Mesenchymal stem cell (in vitro differentiated cells and primary cell): ENCODE measurements at places on chromosomes 11 and 22.

- DNase-seq, result no peak
Observed at GRCh38 chr11:116421529-116422185, 351.1 kb downstream of the BUD13 start.

GRCh38 chr11:66220566-66220935 lies 47.9 kb upstream of the RAB1B start:
- no peak for DNase-seq

GRCh38 chr22:45330548-45330947 lies 20.8 kb downstream of the FAM118A start:
- DNase-seq, result no peak

DNA sequence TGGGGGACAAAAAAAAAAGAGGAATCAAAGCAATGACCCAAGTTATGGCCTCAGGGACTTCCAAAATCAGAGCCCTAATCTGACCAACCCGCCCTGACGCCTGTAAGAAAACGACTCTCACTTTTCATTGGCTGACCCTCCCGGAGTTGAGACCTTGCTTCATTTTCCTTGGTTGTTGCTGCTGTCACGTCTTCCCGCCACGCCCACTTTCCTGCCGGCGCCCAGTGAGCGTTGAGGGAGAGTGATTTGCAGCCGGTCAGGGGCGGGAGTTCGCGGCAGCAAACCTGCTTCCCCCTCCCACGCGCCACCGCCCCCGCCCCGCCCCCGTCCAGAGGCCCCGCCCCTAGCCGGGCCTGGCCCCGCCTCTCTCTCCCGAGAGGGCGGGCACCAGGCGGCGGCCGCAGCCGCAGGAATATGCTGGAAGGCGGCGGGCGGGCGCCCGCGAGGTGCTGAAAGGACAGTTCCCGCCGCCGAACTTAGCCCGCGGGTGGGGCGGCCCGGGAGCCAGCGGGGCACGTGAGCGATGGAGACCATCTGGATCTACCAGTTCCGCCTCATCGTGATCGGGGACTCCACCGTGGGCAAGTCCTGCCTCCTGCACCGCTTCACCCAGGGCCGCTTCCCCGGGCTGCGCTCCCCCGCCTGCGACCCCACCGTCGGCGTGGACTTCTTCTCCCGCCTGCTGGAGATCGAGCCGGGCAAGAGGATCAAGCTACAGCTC lies at the start of gene RAB39A:
Gene RAB39A, plus strand, starts transcription at position 403 of the 721 bp plus-strand sequence. Its CDS starts 121 bp downstream, at position 524.
- DNase-seq, result peak; percentile 94

- no peak for DNase-seq
Observed at GRCh38 chr11:123392431-123392830, 37.6 kb upstream of the GRAMD1B start.

DNA sequence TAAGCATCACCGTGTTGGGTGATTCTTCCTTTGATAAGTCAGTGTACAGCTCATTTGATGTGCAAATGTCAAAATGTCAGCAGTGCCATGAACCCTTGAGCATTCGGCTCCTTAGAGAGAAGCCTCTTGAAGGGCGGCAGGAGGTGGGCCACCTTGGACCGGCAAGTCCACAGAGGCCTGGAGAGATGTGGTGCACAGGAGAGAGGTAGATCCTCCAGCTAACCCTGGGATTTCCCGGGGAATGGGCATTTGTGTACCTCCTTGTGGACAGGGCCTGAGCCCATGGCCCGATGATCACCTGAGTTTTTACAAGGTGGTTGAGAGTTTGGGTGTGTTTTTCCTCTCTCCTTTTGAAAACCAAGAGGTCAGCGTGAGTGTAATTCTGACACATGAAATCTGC lies 133.2 kb upstream of the RCN1 start:
- no peak for DNase-seq

DNA sequence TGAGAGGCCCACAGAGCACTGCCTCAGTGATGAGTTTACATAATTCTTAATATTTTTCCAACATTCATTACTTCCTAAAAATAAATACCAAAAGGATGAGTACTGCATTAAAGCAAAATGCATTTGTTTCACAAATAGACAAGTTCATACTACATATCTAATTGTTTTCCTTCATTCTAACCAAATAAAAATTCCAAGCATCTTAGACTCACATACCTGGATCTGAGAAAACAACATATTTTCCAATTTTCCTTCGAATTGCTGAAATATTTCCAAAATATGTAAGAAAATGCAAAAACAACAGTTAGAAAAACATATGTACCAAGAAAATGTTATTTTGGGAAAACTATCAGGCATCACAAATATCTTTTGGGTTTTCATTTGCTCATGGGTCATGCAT lies 127.9 kb upstream of the CEP126 start:
- DNase-seq, result no peak

DNA sequence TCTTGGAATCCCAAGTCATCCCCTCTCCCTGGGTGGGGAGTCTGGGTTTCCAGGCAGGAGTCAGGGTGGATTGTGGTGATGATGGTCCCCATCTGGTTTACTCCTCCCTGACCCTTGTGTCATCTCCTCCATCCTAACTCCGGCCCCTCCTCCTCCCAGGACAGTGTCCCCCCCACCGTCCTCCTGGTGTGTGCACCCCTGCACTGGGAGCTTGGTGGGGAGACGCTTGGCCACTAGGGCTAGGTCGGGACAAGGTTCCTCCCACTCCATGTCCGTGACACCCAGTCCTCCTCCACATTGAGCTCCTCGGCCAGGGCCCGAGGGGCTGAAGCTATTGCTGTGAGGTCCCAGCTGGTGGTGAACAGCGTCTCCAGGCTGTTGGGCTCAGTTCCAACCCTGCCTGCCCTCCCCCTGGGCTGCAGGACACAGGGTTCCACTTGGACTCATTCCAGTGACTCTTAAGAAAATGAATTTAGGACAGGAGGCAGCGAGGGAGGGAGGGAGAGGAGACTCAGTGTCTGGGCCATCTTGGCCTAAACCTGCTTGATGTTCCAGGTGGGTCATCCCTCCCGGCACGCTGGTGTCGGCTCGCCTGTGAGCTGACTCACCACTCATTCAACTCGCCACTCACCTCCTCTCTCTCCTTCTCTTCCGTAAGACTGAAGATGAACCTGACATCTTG lies 433.2 kb downstream of the TBC1D22A start:
- DNase-seq, result no peak

- DNase-seq, result no peak
Observed at GRCh38 chr11:124863826-124864165, 1.4 kb upstream of the ROBO3 start.

- no peak for DNase-seq
Observed at GRCh38 chr11:66471142-66471541, 4.4 kb downstream of the PELI3 start.

GRCh38 chr11:64842851-64843685 lies 1.4 kb downstream of the CDC42BPG start:
- no peak for DNase-seq

- DNase-seq, result peak; percentile 80
Observed at GRCh38 chr11:67351275-67352005, 1.9 kb downstream of the POLD4 start.

- no peak for DNase-seq
Observed at GRCh38 chr11:114956566-114956965, 278.2 kb downstream of the NXPE2 start.

GRCh38 chr22:29396126-29396525 lies 7.8 kb upstream of the AP1B1 start:
- no peak for DNase-seq

- DNase-seq, result no peak
Observed at GRCh38 chr22:20576445-20576816, 69.0 kb downstream of the MED15 start.

GRCh38 chr22:47724030-47724429 lies 961.6 kb downstream of the TBC1D22A start:
- no peak for DNase-seq

DNA sequence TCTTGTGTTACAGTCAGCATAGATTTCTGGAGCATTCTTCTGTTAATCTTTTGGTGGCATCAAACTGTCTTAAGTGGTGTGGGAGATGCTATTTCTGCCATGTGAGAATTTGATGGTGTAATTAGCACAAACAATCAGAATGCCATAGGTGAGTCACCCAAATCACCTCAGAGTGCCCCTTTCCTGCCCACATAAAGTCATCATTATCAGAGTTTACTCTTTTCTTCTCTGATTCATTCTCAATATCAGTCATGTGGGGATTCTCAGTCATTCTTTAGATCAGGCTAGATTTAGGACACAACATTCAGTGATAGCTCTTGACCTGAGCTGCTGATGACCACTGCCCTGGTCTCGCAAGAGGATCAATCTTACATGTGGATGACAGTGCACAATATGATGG lies 23.7 kb upstream of the MS4A6A start:
- no peak for DNase-seq

GRCh38 chr11:66874232-66874631 lies 17.4 kb downstream of the LRFN4 start:
- no peak for DNase-seq
